ENCODE measurements at places on chromosomes 11 and 22. TPM values are rescaled to one million over a fixed set of nuclear protein-coding genes. Genes with fewer than 3 reads are reported as not detected.

- DNase-seq: no peak
Observed at GRCh38 chr11:14275076-14275475, 83.9 kb downstream of the RRAS2 start.

DNA sequence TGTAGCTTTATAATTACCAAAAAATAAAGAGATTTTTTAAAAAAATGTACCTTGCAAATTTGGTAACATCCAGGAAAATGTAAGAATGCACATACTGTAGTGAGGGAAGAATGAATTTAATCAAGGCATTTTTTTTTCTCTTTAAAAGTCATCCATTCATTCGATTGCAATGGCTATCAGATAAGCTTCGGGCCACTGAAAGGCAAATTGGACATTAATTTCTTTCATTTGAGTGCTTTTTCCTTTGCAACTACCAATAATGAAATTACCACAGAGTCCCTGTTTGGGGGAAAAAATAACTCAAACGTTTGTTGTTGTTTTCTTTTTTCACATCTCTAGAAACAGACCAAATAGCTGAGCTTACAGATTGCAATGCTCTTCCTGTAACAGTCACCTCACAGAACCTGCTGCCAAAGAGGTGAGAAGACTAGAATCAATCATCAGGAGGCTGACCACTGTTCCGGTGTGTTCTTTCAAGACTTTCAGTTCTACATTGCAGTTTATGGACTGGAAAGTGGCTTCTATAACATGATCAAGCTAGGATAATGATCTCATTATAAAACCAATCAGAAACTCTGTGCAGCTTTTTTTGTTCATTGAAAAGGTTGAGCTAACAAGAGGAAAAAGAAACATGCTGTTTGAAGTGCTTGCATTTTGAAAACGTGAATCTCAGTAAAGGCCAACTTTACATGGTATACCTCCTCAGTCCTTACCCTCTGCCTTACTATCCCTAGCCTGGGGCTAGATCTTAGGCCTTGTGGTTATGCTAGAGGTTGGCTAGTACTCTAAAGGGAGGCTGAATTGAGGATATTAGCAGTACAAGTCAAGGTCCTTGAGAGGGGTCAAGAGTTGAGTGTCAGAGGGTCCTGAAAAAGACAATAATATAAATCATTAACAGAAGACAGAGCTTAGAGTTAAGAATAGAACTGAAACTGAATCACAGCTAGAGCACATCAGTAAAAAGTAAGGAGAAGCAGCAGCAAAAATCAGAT is 1276.1 kb downstream of the LRRC4C start:
- no peak for DNase-seq

GRCh38 chr11:87719326-87720073 is 455.7 kb downstream of the RAB38 start:
- no peak for DNase-seq

TRIM5 gene
- 39.8 TPM for total RNA-seq

CEND1 gene
- 0.49 TPM for total RNA-seq
